Fibroblast of skin of back (primary cell): ENCODE measurements at places on chromosomes 1 and 21.

- DNase-seq = no peak
These were observed 19.9 kb downstream of the REG4 start for GRCh38 chr1:119791377-119791776.

DNA sequence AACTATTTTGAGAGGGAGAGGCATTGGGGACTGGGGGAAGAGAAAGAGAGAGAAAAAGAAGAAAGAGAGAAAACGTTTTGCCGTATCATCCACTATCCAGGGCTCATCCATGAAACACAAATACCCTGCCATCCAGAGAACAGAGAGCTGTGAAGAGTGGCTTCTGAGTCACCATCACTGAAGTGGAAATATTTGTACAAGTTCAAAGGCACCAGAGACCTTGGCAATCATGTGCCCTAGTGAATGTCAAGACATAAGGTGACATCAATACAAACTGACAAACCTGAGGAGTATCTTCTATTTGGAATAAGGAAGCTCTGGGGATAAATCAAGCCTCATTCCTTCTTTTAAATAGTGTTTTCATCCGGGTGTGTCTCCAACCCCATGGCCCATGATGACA is 197.2 kb upstream of the PROX1 start:
- DNase-seq = no peak

- DNase-seq = no peak
These were observed 285.0 kb downstream of the DUSP10 start for GRCh38 chr1:221456918-221457317.

DNA sequence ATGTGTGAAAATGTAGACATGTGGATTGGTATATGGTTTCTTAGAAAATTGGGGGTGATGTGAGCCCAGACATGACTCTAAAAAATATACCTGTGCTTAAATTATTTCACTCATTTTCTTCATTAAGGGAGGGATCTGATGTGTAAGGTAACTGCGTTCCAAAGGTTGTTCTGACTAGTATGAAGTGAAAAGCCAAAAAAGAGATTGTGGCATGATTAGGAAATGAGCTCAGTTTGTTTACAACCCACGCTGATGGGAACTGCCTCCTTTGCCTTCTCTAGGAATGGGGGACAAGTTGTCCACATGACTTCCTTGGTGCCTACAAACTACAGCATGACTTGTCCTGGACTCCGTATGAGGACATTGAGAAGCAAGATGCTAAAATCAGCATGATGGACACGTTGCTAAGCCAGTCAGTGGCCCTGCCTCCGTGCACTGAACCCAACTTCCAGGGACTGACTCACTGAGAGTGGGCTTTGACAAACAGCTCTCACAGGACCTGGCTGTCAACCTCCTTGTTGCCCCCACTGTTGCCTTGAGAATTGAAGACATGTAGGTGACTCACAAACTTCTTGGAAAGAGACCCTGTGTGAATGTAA is 8.0 kb downstream of the C1orf50 start:
- DNase-seq = no peak

DNA sequence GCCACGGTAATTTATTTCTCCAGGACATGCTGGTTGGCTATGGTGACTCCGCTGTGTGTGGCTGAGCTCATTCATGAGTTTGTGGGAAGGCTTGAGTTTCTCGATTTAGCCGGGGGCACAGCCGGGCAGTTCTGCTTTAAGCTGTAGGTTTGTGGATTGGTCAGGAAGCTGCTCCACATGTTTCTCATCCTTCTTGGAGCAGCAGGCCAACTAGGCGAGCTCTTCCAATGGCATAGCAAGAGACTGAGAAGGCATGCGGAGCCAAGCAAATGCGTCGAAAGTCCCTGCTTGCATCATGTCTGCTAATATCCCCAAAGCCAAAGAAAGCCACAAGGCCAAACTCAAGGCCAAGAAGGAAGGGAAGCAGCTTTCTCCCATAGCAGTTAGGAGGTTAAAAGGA is 71.6 kb upstream of the GREM2 start:
- no peak for DNase-seq

GRCh38 chr1:91997607-91998195 is 32.1 kb upstream of the EPHX4 start:
- peak; percentile 57 for DNase-seq

DNA sequence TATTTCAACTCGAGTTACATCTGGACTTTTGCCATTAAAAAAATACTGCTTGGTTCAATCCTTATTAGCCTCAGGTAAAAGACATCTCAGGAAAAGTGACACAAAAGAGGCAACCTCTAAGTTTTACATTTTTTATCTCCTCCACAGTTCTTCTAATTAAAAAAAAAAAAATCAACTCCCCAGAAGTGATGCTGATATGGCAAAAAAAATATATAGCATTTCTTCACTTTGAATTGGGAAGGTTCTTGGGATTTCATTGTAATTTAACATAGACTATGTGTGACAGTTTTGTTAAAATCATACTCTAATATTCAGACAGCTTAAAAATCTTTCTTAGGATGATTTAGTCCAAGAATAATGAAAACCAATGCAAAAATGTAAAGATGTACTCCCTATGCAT is 87.9 kb downstream of the LRRC8C start:
- no peak for DNase-seq

- no peak for DNase-seq
These were observed 424.4 kb upstream of the NFIA start for GRCh38 chr1:60657926-60658325.

GRCh38 chr21:44074315-44074958 is 32.8 kb upstream of the PWP2 start:
- DNase-seq = no peak

- DNase-seq = no peak
These were observed 5.5 kb upstream of the SMG7 start for GRCh38 chr1:183466781-183467180.

DNA sequence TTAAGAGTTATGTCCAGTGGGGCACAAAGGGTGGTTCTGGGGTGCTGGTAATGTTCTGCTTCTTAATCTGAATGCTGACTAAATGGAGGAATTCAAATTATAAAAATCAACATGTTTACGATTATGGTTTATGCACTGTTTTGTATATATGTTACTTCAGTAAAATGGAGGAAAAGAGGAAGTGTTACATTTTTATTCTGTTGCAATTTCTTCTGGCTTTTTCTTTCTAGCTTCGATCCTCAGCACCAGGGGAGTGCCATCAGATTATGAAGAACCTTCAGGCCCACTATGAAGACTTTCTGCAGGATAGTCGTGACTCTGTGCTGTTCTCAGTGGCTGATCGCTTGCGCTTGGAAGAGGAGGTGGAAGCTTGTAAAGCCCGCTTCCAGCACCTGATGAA is 105.5 kb downstream of the MACF1 start:
- DNase-seq = no peak
